ENCODE measurements at places on chromosomes 2 and 18.

DNA sequence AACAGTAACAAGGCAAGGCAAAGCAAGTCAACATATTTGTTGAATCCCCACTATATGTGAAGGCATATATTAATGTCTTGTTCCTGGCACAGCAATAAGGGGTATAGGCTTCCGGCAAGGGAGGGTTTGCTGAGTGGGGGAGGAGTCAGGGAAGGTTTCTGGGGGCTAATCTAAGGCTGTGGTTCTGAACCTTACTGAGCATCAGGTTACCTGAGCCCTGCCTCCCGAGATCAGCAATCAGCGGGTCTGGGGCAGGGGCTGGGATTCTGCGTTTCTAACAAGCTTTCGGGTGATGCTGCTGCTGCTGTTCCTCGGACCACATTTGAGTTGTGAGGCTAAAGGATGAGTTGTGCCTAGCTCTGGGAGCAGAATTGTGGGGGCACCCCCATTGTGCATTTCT is 401.7 kb upstream of the SPRED2 start:
- no peak overlapping the region for H3K27ac ChIP-seq
- no peaks in the 10 kb centered on the region for H3K36me3 ChIP-seq
- DNase-seq = no peak
- H3K4me1 ChIP-seq = no peaks in the 10 kb centered on the region
- no peaks in the 10 kb centered on the region for H3K27me3 ChIP-seq

DNA sequence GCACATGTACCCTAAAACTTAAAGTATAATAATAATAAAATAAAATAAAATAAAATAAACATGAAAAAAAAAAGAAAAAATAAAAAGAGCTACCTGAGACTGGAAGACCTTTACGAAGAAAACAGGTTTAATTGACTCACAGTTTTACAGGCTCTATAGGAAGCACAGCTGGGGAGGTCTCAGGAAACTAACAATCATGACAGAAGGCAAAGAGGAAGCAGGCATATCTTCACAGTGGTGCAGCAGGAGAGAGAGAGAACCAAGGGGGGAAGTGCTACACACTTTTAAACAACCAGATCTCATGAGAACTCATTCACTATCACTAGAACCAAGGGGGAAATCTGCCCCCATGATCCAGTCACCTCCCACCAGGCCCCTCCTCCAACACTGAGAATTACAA is 379.3 kb upstream of the VWC2L start:
- H3K4me3 ChIP-seq = no peak overlapping the region
- H3K4me1 ChIP-seq = no peaks in the 10 kb centered on the region
- H3K27ac ChIP-seq = no peak overlapping the region
- H3K27me3 ChIP-seq = no peaks in the 10 kb centered on the region

DNA sequence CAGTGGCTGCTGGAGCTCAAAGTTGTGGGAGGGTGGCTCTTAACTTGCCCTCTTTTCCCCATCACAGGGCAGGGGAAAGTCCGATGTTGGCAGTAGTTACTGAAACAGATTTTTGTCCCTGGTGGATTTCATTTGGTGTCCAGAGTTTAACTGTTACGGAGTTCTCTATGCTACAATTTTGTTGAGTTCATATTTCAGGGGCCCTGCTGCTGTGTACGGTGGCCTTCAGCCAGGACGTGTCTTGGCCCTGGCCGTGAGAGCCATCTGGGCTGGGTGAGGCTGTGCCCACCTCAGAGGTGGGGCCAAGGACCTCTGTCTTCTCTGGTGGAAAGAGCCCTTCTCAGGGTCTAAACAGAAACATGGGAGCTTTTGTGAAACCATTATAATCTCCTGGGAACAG is 67.4 kb downstream of the SH3YL1 start:
- no peaks in the 10 kb centered on the region for H3K4me1 ChIP-seq
- DNase-seq = no peak
- H3K4me3 ChIP-seq = no peak overlapping the region
- no peaks in the 10 kb centered on the region for H3K27me3 ChIP-seq
- H3K36me3 ChIP-seq = no peaks in the 10 kb centered on the region

- H3K27ac ChIP-seq = no peak overlapping the region
- H3K4me3 ChIP-seq = no peak overlapping the region
- DNase-seq = no peak
- H3K4me1 ChIP-seq = no peaks in the 10 kb centered on the region
- no peaks in the 10 kb centered on the region for H3K36me3 ChIP-seq
Measured at GRCh38 chr2:7510353-7510752, 593.1 kb downstream of the RNF144A start.

DNA sequence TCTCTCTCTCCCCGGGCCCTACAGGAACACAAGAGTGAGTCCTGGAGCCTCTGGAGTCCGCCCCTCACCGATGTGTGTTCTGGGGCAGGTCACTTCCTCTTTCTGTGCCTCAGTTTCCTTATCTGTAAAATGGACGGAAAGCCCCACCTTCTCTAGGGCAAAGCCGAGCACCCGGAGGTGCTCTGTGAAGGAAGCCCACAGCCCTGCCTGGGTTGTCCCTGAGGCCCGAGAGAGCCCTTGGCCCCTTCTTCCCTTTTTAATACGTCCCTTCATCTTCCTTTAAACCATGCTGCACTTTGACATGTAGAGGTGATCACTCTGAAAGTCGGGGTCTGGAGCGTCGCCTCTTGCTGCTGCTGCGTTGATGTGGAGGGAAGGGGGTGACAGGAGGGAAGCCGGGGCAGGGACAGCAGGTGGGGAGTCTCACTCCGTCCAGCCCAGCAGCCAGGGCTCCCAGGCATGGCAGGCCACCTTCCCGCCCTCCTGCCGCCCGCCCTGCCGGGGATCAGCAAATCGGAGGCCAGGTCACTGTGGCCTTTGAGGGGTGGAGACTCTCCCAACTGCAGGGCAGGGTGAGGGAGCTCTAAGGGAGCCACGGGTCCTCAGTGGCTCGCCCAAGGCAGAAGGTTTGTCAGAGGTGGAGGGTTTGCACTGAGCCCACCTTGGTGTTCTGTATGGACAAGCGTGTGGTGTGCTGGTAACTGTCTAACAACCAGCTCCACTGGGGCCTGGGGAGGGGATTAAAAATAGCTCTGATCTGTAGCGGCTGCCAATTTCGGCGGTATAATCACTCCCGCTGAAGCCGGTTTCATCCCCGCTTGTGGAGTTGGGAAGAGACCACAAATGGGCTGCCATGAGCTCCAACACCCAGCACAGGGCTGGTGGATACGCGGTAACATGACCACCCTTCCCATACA is 135.9 kb upstream of the ID2 start:
- peaks cover 22% of the 10 kb centered on the region for H3K4me1 ChIP-seq

DNA sequence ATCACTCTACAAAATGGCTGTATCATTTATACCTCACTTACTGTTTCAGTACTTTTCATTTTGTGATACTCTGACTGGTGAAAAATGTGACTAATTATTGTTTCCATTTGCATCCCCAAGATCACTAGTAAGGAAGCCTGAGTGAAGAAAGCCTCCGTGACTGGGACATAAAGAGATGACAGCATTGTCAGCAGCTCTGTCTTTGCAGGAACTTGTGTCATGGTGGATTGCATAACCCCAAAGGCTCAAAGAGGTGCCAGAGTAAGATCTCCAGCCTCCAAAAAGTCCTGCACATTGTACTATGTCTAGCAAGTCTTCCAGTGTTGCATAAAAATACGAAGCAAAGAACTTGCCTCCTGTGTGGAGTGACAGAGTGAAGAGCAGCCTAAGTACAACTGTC is 187.5 kb upstream of the CRIM1 start:
- DNase-seq = no peak
- H3K27ac ChIP-seq = no peak overlapping the region
- H3K27me3 ChIP-seq = no peaks in the 10 kb centered on the region
- H3K4me3 ChIP-seq = no peak overlapping the region
- H3K4me1 ChIP-seq = no peaks in the 10 kb centered on the region
- H3K36me3 ChIP-seq = no peaks in the 10 kb centered on the region

DNA sequence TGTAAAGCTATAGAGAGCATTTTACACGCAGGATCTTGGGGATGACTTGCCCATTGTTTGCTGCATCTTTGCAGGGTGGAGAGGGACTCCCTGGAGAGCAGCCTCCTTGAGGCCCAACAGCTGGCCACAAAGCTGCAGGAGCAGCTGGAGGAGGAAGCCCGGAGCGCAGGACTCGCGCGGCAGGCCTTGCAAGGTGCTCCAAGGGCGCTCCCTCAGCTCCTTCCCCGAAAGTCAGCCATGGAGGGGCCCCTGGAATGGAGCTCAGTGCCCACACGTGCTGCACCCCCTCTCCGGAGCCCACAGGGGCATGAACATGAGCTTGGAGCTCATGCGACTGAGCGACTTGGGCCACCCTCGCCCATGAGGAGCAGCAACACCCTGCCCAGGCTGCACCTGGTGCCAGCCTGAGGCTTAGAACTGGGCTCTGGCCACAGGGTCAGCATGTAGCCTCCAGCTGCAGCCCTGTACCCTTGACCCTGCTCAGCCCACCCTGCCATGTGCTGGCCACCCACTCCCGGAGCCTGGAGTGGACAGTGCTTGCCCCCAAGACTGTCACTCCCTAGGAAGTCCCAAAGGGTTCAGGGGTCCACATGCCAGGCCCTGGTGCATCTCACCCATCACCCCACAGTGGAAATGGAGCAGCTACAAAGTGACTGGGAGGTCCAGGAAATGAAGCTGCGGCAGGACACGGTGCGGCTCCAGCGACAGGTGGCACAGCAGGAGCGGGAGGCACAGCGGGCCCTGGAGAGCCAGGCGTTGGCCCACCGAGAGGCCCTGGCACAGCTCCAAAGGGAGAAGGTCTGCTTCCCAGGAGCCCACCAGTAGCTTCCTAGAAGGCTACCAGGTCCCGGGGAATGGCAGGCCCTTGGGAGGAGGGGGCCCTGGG is 43.0 kb downstream of the CROCC2 start:
- no peak overlapping the region for H3K4me3 ChIP-seq
- H3K36me3 ChIP-seq = no peaks in the 10 kb centered on the region
- no peaks in the 10 kb centered on the region for H3K4me1 ChIP-seq
- H3K27me3 ChIP-seq = no peaks in the 10 kb centered on the region
- no peak for DNase-seq

- DNase-seq = no peak
- H3K27ac ChIP-seq = no peak overlapping the region
- peaks cover 6% of the 10 kb centered on the region for H3K4me1 ChIP-seq
- H3K27me3 ChIP-seq = no peaks in the 10 kb centered on the region
- no peaks in the 10 kb centered on the region for H3K36me3 ChIP-seq
Measured at GRCh38 chr2:11711751-11712150, 34.7 kb upstream of the LPIN1 start.

GRCh38 chr2:225493420-225494099 is 94.0 kb downstream of the NYAP2 start:
- H3K27ac ChIP-seq = no peak overlapping the region
- no peaks in the 10 kb centered on the region for H3K4me1 ChIP-seq
- H3K36me3 ChIP-seq = no peaks in the 10 kb centered on the region
- no peaks in the 10 kb centered on the region for H3K27me3 ChIP-seq
- H3K4me3 ChIP-seq = no peak overlapping the region

GRCh38 chr2:38146907-38147307 is 71.0 kb upstream of the CYP1B1 start:
- peaks cover 21% of the 10 kb centered on the region for H3K4me1 ChIP-seq
- H3K4me3 ChIP-seq = no peak overlapping the region
- no peak for DNase-seq
- H3K27me3 ChIP-seq = no peaks in the 10 kb centered on the region
- peak overlapping the region; percentile 88 for H3K27ac ChIP-seq

GRCh38 chr2:29749041-29749440 is 172.3 kb downstream of the ALK start:
- H3K27ac ChIP-seq = no peak overlapping the region
- DNase-seq = no peak
- no peaks in the 10 kb centered on the region for H3K4me1 ChIP-seq
- H3K4me3 ChIP-seq = no peak overlapping the region
- H3K27me3 ChIP-seq = no peaks in the 10 kb centered on the region

DNA sequence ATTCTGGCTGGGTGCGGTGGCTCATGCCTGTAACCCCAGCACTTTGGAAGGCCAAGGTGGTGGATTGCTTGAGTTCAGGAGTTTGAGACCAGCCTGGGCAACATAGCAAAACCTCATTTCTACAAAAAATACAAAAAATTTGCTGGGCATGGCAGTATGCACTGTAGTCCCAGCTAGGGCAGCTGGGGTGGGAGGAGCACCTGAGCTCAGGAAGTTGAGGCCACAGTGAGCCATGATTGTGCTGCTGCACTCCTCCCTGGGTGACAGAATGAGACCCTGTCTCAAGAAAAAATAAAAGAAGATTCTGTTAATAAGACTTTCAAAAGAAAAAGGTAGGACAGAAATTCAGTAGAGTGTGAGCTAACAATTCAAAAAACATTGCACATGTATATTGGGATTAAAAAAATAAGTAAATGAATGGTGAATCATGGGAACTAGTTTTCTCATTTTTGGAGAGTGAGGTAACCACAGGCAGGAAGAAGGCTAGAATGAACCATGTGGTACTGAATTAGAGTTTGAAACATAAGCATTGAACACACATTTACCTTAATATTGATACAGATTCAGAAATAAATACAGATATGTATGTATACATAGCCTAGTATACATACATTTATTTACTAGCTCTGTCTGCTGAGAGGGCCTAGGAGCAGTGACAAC is 53.5 kb downstream of the NCOA1 start:
- H3K36me3 ChIP-seq = no peaks in the 10 kb centered on the region
- H3K27ac ChIP-seq = no peak overlapping the region
- H3K4me1 ChIP-seq = peaks cover 10% of the 10 kb centered on the region
- no peak for DNase-seq
- H3K4me3 ChIP-seq = no peak overlapping the region

DNA sequence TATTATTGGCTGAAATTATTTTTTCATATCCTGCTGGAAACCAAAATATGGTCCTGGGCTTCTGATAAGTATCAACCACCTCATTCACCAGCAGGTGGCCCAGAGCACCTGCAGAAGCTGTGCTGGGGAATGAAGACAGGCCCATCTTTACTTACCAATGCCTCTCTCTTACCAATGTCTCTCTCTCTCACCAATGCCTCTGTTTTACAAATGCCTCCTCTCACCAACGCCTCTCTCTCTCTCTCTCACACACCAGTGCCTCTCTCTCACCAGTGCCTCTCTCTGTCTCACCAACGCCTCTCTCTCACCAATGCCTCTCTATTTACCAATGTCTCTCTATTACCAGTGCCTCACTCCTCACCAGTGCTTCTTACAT is 2.3 kb upstream of the MAL start:
- no peaks in the 10 kb centered on the region for H3K36me3 ChIP-seq
- DNase-seq = no peak
- H3K4me3 ChIP-seq = no peak overlapping the region
- H3K4me1 ChIP-seq = peaks cover 6% of the 10 kb centered on the region
- no peaks in the 10 kb centered on the region for H3K27me3 ChIP-seq

- H3K27ac ChIP-seq = peak overlapping the region; percentile 88
- H3K27me3 ChIP-seq = no peaks in the 10 kb centered on the region
- DNase-seq = no peak
- H3K4me1 ChIP-seq = peaks cover 48% of the 10 kb centered on the region
Measured at GRCh38 chr2:101698014-101698843, 722 bp downstream of the MAP4K4 start.

DNA sequence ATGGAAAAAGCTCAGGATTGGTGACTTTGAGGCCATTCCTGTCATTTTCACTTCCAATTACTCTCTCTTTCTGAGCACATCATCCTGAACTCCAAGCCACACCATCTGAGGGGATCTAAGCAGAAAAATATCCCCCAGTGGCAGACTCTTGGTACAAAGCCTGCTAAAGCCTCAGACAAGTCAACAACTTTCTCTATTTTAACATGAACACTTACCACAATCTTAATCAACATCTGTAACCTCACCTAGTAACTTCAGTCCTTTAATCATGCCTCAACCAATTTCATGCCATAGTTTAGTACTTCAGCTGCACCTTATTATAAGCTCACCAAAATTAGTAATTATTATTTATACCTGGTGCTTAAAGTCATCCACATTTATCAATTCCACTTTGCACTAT is 128.9 kb downstream of the DTNB start:
- H3K4me3 ChIP-seq = no peak overlapping the region
- H3K27me3 ChIP-seq = no peaks in the 10 kb centered on the region
- no peaks in the 10 kb centered on the region for H3K36me3 ChIP-seq
